ENCODE measurements at places on chromosomes 12 and 14.

DNA sequence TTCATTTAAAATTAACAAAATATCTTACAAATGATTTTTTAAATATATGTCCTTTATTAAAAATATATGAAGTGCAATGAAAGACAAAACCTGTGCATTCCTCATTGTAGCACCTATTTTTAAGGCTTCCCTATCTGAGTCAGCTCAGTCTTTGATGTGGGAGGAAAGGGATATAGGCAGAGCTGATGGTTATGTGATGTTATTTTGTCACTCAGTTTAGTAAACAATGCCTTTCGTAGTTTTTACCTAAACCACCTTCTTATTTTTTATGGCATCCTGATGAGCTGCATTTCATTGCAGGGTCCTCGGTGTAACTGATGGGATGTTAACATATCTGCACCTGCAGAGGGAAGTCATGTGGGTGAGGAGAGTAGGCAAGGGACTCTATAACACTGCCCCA, 58.9 kb upstream of the FRMD6 start:
- DNase-seq, result no peak

GRCh38 chr12:77152623-77153193, 87.3 kb upstream of the E2F7 start:
- DNase-seq, result peak; percentile 19

GRCh38 chr12:62196146-62196545, 64.1 kb upstream of the USP15 start:
- DNase-seq, result no peak

GRCh38 chr12:101004898-101005297, 205.1 kb downstream of the SLC5A8 start:
- no peak for DNase-seq

DNA sequence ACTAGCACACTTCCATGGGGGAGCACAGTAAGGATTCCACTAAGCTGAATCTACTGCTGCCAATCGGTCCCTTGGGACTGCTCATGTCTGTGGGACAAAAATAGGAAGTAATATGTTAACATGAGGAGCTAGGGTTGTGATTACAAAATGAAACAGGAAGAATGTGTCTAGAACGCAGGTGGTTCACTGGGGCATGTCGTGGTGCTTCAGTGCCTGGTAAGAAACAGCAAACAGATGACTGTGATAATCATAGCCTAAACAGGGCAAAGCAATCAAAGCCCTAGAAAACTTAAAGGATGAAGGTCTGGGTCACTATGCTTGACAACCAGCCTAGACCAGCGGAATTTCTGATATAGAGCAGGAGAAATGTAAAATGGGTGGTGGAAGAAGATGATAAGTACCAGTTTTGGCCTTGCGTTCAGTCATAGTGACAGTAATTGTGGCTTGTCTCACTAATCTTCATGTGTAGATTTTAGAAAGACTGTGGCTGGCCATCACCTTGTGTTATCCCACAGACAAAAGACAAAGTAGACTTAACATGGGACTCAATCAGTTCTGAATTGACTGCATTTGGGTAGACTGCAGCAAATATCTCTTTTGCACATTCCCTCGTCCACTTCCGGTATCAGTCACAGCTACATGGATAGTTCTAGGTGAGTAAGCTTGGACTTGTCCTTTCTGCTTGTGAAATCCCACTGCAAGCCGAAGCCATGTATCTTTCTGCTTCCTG, 51.4 kb downstream of the WASHC3 start:
- DNase-seq, result no peak

DNA sequence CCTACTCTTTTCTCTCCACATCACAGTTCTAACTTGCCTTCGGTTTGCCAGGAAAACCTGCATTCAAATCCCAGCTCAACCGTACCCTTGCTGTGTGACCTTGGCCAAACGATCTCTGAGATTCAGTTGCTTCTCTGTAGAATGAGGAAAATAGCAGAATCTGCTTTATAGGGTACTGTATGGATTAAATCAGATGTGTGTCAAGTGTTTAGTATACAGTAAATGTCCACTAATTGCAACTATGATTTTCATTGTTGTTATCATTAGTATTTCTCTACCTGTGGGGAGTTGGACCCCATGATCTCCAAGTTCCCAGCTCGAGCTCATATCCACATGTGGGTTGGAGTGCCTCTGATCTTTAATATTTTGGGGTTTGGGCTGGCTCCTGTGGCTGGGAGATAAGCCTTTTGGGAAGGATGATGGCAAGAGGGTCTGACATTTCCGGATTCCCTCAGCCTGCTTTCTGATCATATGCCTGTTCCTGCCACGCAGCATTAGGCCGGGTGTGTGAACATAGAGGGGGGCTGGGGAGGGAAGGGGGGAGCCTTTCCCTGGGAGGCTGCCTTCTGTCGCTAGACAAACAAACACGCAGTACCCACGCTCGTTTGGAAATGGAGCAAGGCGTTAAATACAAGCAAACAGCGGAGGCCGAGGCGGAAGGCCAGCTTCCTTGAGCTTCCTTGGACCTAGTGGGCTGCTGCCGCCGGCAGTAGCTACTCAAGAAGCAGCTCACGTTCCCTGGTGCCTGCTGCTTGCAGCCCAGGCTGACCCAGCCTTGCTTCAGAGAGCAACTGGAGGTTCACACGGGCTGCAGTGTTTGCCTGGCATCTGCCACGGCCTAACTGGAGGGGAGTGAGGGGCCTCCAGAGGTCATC, 213.5 kb upstream of the LHX5 start:
- DNase-seq, result no peak

All from T47D (cell line).